Stimulated activated CD8-positive, alpha-beta memory T cell treated with anti-CD3 and anti-CD28 coated beads, Interleukin-4, amount 100 ng/mL, for 1 hour (primary cell): ENCODE measurements at places on chromosomes 2 and 18.

- DNase-seq: no peak
Measured at GRCh38 chr2:111691164-111691875, 192.7 kb downstream of the ANAPC1 start.

DNA sequence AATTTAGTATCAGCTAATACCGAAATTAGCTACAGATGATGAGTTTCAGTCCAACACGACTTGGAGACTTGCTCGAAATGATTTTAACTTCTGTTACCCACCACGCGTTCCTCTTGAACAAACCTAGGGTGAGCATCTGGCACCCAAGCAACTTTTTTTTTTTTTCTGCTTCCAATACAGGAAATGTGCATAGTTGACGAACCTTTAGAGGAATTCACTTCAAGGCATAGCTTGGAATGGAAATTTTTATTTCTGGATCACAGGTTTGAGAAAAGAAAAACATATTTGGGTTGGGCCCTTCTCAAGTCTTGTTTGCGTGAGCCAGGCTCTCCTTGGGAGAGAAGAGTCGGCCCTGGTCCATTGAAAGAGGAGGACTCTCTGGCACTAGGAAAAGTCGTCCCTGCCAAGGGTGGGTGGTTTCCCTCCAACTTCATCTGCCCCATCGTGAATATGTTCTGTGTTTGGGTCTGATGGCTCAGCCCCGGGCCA is 37.4 kb upstream of the RPL31 start:
- DNase-seq: no peak

DNA sequence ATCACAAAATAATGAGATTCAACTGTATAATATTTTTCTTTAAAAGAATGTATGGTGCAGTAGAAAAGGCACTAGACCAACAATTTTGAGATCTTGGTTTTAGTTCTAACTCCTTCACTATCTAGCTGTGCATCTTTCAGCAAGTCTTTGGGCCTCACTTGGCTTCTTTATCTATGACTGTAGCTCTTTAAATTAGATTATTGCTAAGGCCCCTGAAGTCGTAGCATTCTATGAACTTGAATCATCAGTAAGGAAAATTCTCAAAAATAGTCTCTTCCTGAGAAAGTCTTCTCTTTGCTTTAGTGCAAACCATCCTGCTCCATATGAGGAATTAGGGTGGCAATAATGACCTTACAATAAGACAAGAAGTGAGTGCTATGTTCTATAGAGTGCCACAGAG is 140.4 kb downstream of the FTCDNL1 start:
- DNase-seq: no peak

DNA sequence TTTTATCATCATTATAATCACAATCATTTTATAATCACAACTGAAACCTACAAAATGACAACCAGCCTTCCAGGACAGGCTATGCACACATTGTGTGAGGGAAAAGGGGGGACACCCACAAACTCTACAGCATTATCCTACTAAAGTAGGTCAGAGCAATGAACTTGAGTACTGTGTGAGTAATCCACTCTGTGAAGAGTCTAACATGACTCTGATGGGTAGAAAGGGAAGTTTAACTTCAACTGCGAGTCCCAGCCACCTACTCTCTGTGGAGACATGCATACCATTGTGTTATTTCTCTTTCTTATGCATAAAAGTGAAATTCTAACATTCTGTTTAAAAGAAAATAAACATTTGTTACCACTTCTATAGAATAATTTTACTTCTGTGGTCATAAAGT is 177.9 kb downstream of the ZNF516 start:
- DNase-seq: no peak

GRCh38 chr2:199230091-199230490 is 227.6 kb downstream of the SATB2 start:
- no peak for DNase-seq

- DNase-seq: no peak
Measured at GRCh38 chr2:214560176-214560575, 149.3 kb downstream of the VWC2L start.

- DNase-seq: no peak
Measured at GRCh38 chr2:199404841-199405240, 52.9 kb downstream of the SATB2 start.

GRCh38 chr2:37641582-37642171 is 29.8 kb downstream of the CDC42EP3 start:
- DNase-seq: no peak

DNA sequence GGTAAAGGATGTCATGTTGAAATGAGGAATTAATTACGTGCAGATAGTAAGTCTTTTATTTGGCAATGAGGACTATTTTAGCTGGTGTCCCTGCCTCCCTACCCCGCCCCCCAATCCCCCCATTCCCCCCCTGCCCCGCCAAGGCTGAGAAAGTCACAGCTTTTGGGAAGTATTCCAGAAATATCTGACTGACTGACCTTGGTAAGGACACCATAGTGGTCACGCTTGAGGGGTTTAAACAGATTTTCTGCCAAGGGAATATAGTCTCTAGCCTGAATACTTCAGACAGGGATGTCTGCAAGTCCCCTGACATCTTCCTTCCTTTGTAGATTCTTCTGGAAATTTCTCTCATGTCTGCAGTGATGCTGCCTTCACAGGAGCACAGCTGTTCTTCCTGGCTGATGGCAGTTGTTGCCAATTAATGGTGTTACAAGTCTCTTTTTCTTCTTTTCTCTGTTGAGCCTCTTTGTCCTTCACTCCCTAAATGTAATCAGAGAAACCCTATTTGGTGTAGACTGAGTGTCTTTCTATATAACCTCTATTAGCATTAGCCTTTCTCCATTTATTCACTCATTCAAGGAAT is 53.7 kb upstream of the MGAT5 start:
- DNase-seq: no peak

DNA sequence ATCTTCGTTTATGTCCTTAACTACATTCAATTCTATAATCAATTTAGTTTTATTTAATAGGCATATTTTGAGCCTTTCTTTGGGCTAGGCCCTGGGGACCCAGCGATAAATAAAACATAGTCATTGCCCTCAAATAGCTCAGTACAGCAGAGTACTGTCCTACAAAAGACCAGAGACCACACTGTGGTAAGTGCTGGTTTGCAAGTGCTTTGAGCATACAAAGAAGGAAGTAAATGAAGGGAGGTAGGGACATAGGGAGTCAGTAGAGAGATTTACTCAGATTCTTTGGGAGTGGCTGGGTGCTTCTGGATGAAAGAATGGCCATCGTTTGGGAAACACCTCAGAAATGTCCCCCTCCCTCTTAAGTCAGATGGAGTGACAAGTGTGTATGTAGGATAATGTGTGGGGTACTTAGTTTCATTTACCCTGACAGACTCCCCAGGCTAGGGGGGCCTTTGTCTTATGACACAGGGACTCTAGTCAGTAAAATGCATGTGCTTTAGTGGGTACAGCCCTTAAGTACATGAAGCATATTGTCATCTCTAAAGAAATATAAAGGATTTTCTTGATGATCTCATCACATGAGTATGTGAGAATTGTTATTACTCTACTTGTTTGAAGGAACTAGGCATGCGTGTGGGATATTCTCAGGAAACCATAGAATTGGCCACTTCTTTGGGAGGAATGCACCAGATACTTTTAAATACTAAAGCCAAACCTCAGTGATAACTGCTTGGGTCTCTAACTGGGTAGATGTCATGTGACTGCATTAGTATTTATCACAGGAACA is 35.1 kb downstream of the MAPRE2 start:
- DNase-seq: no peak

- DNase-seq: no peak
Measured at GRCh38 chr2:84613082-84613481, 96.8 kb downstream of the DNAH6 start.

DNA sequence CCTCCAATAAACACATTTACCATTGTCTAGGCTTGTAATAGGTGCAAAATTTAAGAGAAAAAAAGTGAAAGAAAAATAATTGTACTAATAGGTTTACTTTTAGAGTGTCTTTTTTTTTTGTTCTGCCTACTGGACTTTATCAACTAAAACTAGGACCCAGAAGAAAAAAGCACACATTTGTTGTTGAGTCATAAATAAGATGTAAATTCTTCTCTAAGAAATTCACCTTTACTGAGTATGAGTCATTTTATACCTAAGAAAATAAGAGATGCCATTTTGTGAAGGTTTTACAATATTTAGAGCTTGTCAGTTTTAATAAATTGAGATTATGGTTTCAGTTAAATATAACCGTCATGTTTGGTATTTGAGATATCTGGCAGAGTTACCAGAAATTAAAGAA is 19.2 kb downstream of the FARP2 start:
- DNase-seq: no peak

DNA sequence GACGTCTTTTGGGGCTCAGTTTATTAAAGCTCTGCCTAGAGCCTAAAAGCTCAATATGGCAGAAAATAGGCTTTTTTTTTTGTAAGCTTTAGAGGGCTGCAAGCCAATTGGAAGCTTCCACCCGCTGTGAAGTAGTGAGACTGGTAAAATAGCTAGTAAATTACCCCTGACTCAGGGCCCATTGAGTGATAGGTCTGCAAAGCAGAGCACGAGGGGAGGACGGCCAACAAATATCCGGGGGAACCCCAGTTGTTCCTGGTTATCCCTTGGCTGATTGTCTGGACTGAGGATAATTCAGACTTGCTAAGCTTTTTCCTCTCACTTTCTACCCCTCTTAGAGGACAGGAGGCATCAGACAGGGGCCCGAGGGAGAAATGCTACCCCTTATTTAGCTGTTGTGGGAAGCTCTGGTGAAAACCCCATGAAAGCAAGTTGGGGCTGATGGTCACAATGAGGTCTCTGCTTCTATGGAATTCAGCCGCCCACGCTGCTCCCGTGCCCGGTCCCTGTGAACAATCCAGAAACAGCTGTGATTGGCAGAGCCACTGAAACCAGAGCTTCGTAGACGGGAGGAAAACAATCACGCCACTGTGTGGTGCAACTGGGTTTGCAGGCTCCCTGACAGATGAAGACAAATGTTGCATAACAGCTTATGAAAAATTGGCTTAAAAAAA is 141.9 kb upstream of the LGALSL start:
- DNase-seq: no peak

GRCh38 chr2:37561615-37562569 is 109.5 kb downstream of the CDC42EP3 start:
- DNase-seq: no peak

DNA sequence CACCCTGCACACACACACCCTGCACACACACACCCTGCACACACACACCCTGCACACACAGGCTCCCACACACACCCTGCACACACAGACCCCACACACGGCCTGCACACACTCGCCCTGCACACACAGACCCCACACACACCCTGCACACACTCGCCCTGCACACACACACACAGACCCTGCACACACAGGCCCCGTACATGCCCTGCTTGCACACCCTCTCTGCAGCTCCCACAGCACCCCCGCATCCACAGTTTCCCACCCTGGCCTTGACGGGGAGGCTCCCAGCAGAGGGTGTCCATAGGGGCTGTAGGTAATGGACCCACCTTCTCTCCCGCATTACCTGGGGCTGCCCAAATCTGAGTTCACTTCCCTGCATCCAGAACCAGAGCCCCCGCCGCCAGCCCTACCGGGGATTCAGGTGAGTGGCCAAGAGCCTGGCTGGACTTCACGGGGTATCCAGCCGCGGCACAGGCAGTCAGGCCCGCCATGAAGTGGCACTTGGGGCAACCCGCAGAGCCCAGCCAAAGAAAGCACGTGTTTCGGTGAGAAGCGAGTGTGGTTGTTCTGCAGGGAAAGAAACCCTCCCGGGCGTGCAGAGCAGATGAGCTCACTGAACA is 88.6 kb upstream of the GPC1 start:
- no peak for DNase-seq

GRCh38 chr2:37894601-37895000 is 30.5 kb upstream of the RMDN2 start:
- no peak for DNase-seq

DNA sequence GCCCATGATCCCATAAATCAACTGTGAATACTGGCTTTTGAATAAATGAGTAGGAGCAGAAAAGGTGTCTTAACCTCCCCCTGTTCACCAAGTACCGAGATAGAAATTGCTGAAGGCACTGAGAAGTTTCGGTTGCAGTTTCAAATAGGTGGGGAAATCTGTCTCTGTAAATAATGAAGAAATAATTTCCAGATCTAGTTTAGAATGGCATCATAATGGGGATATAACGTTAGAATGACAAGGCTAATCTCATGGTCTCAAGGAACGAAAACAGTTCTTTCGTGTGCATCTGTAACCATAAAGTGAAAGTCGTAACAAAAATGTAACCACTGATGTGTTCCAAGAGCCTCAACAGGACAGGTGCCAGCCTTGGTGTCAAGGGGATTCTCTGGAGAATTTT is 49.9 kb upstream of the TMEM18 start:
- no peak for DNase-seq

DNA sequence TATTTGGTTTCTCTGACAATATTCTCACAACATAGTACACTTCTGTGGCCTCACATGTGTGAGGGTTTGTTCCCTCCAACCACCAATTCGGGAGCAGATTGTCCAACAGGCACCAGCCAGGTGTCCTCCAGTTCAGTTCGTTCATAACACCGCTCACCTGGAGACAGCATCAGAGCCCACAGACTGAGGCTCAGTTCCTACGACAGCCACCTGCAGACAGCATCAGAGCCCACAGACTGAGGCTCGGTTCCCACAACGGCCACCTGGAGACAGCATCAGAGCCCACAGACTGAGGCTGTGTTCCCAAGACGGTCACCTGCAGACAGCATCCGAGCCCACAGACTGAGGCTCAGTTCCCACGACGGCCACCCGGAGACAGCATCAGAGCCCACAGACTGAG is 58.2 kb upstream of the SNTG2 start:
- no peak for DNase-seq

DNA sequence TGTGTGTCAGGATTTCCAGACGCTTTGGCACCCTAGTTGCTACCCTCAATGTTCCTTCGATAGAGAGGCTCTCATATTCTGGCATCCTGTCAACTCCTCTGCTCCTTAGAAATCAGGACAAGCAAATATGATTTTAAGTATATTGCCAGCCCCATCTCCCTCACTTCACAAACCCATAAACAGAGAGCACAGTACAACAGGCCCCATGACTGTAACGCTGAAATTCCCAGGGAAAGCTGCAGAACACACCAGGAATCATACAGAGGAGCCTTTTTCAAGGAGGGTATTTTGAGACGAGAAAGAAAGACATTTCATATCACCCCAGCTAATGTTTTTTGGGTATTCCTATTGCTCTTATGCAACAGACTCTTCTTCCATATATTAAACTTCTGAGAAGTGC is 162.9 kb downstream of the NAPG start:
- DNase-seq: no peak

- no peak for DNase-seq
Measured at GRCh38 chr2:236833501-236834073, 252.1 kb upstream of the COPS8 start.

DNA sequence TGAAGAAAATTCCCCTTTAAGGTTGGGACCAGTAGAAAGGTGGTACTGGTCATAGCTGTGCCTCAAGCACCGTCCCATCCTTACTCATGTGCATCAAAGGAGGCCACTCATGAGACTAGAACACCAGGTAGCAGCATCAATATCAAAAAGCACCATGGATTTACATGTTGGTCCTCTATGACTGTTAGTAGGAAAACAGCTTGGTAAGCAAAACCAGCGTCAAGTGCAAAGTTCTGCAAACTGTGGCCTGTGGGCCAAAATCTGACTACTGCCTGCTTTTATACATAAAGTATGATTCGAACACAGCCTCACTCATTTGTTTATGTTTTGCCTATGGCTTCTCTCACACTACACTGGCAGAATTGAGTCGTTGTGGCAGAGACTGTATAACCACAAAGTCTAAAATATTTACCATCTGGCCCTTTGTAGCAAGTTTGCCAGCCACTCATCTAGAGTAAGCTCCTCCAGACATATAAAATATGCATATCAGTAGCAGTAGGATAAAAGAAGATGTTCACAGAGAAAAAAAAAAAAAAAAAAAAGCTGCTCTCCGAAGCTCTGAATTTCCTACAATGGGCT is 119.7 kb upstream of the CTNNA2 start:
- no peak for DNase-seq
